NCI-H2107 (cell line): ENCODE measurements at places on chromosomes 3 and 15.

DNA sequence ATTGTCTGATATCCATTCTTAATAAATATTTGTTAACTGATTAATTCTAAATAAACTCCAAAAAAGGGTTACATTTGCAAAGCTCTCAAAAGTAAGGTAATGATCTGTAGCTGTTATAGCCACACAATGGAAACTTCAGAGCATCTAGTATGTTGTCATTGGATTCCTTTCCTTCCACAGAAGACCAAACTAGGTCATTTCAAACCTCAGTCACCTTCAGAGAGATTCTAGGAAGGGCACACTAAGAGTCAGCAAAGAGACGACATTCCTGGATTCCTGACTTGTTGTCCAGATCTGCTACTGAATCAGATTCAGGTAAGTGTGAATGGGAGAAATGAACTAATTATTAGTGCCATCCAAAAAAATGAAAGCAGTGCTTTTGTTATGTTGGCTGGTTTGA, 3.0 kb upstream of the COL8A1 start:
- DNase-seq, result no peak

DNA sequence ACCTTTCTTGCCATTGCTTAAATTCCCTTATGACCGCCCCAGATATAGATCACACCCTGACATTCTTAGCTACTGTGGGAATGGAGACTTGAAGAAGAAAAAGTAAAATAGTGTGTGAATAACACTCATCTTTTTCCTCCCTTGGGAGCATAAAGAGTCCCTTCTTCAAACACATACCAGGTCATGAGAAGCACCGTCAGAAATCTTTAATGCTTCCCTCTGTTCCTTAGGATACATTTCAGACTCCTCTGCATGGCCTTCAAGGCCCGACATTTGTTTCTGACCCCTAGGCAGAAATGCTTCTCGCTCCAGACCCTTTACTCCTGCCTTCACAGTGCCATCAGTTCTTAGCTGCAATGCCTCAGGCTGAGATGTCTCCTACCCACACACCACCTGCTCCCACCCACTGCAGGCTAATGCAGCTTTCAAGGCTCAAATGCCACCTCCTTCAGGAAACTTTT, 143.8 kb upstream of the IL12A start:
- DNase-seq, result no peak

GRCh38 chr15:32659340-32660155, 18.0 kb downstream of the SCG5 start:
- no peak for DNase-seq

DNA sequence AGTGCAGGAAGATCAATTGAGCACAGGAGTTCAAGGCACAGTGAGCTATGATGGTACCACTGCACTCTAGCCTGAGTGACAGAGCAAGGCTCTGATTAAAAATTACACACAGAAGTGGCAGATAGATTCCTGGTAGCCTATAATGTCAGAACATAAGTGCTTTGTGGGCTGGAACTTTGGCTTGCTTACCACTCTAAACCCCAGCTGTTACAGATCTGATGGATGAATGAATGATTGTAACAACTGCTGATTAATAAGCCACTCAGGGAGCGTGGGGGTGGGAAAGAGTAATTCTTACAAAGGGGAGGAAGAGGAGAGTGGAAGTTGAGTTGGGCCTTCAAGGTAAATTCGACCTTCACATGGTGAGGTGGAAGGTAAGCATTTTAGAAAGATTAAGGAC, 40.9 kb upstream of the PTPN23 start:
- no peak for DNase-seq

DNA sequence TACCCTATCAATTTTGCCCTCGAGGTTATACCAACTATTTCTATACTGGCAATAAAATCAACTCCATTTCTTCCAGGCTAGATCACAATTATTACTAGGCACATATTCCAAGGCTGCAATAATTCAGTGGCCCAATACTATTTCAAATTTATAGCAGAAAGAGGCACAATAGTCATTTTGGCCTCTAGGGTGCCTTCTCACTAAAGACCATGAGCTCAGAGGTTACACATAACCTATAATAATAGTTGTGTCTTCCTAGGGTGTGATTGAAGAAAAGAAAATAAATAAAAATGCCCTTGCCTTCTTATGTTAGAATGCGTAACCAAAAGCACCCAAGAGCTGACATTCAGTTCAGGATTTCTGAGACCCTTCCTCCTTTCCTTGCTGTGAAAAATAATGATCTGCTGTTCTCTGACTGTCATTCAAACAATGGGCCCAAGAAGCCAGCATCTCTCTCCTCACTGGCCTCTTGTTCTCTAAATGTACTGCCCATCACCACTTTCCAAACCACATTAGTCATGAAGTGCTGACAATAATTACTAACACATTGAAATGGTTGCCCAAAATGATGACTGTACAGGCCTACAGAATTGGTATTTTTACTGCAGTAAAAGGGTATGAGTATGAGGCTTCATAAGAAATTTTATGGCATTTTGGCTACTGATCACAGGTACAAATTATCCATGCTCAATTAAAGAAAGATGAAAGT, 244.8 kb downstream of the LRRN1 start:
- DNase-seq, result no peak

DNA sequence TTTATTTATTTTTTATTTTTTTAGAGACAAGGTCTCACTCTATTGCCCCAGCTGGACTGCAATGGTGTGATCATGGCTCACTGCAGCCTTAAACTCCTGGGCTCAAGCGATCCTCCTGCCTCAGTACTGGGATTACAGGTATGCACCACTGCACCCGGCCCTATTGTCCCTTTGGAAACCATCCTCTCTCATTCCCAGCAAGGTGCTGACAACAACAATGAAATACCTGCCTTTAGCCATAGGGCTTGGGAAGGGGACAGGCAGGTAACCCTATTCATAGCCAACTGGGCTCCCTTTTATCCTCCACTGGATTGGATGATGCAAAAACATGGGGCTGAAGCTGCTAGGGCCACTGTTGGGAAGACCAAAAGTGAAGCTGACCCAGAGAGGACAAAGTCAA, 43.1 kb downstream of the SCAP start:
- DNase-seq, result no peak

DNA sequence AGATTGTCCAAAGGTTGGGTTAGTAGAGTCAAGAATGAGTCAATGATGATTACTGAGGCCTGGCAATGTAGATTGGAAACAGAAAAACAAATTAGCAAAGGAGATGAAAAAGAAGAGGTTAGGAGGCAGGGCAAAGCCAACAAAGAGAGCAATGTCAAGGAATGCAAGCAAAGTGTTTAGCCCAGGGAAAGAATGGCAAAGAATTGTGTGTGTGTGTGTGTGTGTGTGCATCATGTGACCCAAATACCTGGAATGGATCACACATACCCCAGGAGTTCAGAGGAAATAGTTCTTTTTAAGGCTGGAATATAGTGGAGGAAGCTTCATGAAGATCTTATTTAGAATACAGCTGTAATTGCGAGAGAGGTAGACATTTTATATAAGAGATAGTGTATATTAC, 831.7 kb upstream of the ARPP21 start:
- DNase-seq, result no peak

GRCh38 chr3:129602730-129603560, 3.5 kb downstream of the PLXND1 start:
- DNase-seq, result no peak

- DNase-seq, result no peak
These were observed 209.4 kb upstream of the CD96 start for GRCh38 chr3:111332488-111333080.

GRCh38 chr15:95113041-95113440, 881.7 kb downstream of the MCTP2 start:
- no peak for DNase-seq

DNA sequence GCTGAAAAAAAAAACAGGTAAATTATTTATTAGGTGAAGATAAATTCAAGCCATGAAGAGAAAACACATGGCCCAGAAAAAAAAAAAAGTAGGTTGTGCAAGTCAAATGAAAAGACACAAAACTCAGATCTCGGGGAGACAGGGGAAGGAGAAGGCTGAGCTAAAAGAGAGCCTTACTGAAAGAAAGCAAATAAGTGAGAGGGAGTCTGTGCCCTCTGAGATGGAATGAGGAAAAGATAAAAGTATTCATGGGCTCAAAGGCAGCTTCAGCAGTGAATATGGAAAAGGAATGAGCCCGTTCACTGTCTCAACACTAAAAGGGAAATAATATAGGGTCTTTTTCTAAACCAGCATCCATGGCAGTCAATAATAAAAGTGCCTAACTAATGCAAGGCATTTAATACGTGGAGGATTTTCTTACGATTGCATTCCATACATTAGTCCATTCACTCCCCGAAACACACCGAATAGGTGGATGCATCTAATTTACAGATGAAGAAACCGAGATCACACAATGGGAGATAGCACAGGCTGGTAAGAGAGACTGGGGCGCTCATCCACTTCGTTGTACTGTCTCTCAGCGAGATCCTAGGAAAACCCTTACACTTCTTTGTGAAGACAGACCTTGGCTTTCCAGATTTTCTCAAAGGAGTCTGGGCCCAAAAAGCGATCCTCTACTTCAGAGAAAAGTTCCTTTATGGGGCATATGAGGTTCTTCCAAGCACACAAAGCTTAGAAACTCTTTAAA, 1.1 kb downstream of the TFDP2 start:
- no peak for DNase-seq

- no peak for DNase-seq
These were observed 88.9 kb downstream of the TNIK start for GRCh38 chr3:171371354-171371753.

- no peak for DNase-seq
These were observed 33.3 kb downstream of the RYR3 start for GRCh38 chr15:33344111-33344510.

GRCh38 chr3:190988102-190988501, 125.6 kb upstream of the GMNC start:
- no peak for DNase-seq

- DNase-seq, result no peak
These were observed 7.9 kb downstream of the SLC25A26 start for GRCh38 chr3:66228707-66229106.

DNA sequence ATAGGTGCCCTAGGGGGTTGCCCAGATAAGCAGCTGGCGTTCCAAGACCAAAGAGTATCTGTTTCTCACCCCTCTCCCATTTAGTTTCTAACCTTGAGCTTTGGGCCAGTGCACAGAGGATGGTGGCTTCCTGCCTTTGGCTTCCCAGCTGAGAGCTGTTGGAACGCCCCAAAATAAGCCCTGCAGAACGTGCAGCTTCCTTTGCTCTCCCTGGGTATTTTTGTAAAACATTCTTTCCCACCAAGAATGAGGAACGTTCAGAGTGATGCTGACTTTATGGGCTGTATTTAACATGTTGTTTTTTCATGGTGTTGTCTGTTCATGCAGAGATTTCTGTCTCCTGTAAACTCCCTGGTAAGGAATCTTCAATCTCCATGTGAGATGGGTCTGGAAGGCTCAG, 63.8 kb downstream of the LPP start:
- DNase-seq, result no peak

DNA sequence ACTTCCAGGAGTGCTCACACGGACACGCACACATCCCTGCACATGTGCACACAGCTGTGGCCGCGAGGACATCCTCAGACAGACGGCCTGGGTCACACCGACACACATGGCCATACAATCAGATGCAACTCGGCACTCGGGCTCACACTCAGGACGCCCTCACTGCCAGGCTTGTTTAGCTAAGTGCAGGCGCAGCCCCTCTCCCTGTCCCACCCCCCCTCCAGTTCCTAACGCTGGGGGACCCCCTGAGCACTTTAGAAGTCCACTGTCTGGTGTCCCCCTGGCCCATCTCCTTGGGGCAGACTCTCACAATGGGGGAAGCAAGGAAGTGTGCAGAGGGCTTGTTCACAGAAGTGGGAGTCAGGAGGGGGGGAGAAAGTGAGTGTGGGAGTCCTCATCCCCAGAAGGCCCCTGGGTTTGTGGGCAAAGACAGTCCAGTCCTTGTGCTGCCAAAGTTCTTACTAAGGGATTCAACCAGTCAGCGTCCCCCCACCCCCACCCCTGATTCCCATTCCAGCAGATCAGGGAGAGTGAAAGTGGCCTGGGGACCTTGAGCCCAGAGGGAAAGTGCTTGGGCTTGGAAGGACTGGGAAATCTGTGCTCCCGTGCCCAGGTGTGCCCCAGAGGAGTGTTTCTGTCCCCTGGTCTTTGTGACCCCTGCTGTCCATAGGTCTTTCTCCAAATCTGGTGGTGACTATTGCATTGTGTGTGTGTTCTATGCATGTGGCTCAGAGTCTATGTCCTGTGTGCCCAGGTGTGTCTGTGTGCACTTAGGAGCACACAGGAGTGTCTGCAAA, 767 bp upstream of the GATA2 start:
- no peak for DNase-seq

DNA sequence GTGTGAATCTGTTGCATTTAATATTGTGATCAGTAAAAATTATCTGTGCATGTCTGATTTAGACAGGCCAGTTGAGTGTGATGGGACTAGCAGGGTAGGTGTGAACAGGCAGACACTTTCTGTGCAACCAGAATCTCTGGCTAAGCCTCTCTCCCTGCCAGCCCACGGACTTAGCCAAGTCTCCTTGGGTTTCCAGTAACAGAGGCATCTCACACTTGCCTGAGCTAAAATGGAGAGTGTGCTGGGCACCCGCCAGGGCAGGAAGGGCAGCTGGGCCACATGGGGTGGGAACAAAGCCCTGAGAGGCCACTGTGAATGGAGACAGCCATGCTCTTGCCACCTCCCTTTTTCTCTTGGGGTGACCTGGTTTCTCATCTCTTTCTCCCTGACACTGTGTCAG, 12.5 kb upstream of the RPS27L start:
- no peak for DNase-seq

- DNase-seq, result no peak
These were observed 58.8 kb downstream of the LSM3 start for GRCh38 chr3:14237457-14237856.

- no peak for DNase-seq
These were observed 167.6 kb downstream of the ECT2 start for GRCh38 chr3:172918165-172918564.

DNA sequence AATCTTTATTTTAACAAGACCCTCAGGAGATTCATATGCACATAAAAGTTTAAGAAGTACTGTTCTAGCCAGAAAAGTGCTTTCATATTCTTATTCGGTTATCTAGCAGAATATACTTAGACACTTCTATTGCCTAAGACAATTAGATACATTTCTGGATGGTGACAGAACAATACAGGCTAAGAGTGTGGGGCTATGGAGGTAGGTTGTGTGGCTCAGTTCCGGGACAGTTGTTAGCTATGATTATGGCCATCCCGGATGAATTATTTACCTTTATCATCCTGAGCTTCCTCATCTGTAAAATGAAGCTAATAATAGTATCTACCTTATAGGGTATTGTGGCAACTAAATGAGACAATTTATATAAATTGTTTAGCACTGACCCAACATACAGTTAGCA, 6.6 kb downstream of the FAM98B start:
- no peak for DNase-seq

DNA sequence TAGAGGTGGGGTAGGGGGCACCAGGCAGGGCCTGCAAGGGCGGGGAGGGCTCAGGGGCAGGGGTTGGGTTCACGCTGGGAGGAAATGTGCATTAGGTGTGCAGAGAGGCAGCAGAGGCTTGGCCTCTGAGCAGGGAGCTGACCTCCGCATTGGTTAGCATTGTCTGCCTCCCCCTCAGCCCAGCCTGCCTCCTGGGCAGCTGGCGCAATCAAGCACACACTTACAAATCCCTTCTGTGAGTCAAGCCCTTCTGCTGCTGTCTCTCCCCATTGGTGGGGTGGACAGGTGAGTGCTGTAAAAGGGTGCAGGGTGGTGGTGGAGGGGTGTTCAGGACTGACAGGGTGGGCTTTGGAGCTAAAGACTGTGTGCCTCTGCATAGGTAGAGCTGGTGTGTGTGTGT, 9.3 kb downstream of the LOXL1 start:
- DNase-seq, result no peak
